ENCODE measurements at places on chromosomes 5 and 9. TPM values are rescaled to one million over a fixed set of nuclear protein-coding genes. Genes with fewer than 3 reads are reported as not detected.

DNA sequence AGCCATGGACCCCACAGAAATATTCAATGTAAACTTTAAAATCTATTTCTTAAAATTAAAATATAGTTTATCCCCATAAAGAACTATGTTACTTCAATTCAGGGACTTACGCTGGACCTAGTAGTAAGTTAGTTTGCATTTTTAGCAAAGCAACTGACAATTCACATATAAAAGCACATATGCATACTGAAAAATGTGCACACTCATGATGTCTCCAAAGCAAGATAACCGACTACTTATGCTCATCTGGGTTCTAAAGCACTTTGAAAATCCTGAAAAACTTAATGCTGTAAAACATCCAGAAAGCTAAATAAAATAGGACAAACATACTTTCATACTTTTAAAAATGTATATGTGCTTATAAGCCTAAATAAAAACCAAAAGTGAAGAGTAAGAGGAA, 264.4 kb upstream of the GAS1 start:
- H3K36me3 ChIP-seq = no peaks in the 10 kb centered on the region
- no peaks in the 10 kb centered on the region for H3K27me3 ChIP-seq
- H3K4me3 ChIP-seq = no peak overlapping the region
- H3K4me1 ChIP-seq = no peaks in the 10 kb centered on the region
- H3K27ac ChIP-seq = peak overlapping the region; percentile 46

Gene PKD2L2
- total RNA-seq = not detected

Gene TMED9
- 12.8 TPM for total RNA-seq

DNA sequence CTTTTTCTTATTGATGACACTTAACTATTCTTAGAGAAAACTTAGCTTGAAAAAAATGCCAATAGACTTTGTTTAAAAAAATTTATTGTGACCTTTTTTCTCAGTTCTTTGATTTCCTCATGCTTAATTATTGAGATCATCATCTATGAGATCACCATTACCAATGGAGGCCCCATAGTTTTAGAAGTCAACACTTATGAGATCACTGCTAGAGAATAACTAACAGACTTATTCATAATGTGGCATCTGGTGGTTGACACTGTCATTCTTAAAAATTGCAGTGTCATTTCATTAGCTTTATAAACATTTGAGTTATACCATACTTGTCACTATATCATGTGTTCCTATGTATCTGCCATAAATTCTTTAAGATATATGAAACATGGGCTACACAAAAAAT, 14.9 kb upstream of the FEM1C start:
- no peak overlapping the region for H3K27ac ChIP-seq
- DNase-seq = no peak
- H3K4me1 ChIP-seq = no peaks in the 10 kb centered on the region
- no peaks in the 10 kb centered on the region for H3K36me3 ChIP-seq
- no peak overlapping the region for H3K4me3 ChIP-seq

- H3K4me3 ChIP-seq = no peak overlapping the region
- no peak overlapping the region for H3K27ac ChIP-seq
- H3K4me1 ChIP-seq = no peaks in the 10 kb centered on the region
- no peaks in the 10 kb centered on the region for H3K27me3 ChIP-seq
- no peak for DNase-seq
Measured at GRCh38 chr9:83242066-83242465, 179.1 kb upstream of the RASEF start.

- no peaks in the 10 kb centered on the region for H3K36me3 ChIP-seq
- DNase-seq = no peak
- H3K27ac ChIP-seq = no peak overlapping the region
Measured at GRCh38 chr9:73371801-73372200, 220.1 kb downstream of the ANXA1 start.

Gene IFNA2
- not detected for total RNA-seq

GRCh38 chr5:28344836-28345433, 1306.5 kb upstream of the CDH9 start:
- H3K4me3 ChIP-seq = no peak overlapping the region
- no peaks in the 10 kb centered on the region for H3K4me1 ChIP-seq
- H3K27me3 ChIP-seq = no peaks in the 10 kb centered on the region
- no peak overlapping the region for H3K27ac ChIP-seq

Gene CDH6
- 2.1 TPM for total RNA-seq

GRCh38 chr9:69822116-69822750, 1.6 kb downstream of the CFAP95 start:
- H3K27ac ChIP-seq = no peak overlapping the region
- H3K4me3 ChIP-seq = no peak overlapping the region
- DNase-seq = no peak
- H3K27me3 ChIP-seq = no peaks in the 10 kb centered on the region
- no peaks in the 10 kb centered on the region for H3K4me1 ChIP-seq

DNA sequence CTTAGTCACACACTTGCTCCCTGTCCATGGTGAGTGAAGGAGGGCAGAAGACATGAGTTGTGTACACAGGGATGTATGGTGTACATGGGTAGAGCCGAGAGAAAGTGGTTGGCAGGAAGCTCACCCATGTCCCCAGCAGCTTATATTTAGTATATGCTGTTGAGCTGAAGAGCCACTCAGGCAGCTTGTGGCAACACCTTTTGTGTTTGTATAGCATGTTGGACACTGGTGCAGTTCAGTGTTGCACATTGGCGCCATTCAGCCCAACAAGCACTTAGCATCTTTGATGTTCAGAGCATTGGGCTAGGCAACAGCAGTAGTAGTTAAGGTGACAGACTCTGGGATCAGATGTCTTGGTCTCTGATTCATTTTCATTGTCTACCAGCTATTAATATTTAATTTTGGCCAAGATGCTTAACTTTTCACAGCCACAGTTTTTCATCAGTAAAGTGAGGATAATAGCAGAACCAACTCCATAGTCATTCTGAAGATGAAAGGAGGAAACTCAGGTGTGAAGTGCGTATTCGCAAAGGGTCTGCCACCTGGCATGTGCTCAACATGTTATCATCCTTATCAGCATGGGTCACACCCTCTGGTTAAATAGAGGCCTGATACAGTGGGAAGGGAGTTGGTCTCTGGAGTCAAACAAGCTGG, 184.8 kb downstream of the NR3C1 start:
- H3K27ac ChIP-seq = no peak overlapping the region
- H3K4me1 ChIP-seq = no peaks in the 10 kb centered on the region
- H3K4me3 ChIP-seq = no peak overlapping the region
- no peaks in the 10 kb centered on the region for H3K27me3 ChIP-seq
- H3K36me3 ChIP-seq = no peaks in the 10 kb centered on the region

GRCh38 chr5:55701462-55702103, 10.5 kb downstream of the SLC38A9 start:
- H3K27ac ChIP-seq = no peak overlapping the region
- H3K4me1 ChIP-seq = no peaks in the 10 kb centered on the region
- DNase-seq = no peak
- H3K4me3 ChIP-seq = no peak overlapping the region
- H3K27me3 ChIP-seq = no peaks in the 10 kb centered on the region
- H3K36me3 ChIP-seq = no peaks in the 10 kb centered on the region

Gene ALDH7A1
- total RNA-seq = 7.1 TPM

DNA sequence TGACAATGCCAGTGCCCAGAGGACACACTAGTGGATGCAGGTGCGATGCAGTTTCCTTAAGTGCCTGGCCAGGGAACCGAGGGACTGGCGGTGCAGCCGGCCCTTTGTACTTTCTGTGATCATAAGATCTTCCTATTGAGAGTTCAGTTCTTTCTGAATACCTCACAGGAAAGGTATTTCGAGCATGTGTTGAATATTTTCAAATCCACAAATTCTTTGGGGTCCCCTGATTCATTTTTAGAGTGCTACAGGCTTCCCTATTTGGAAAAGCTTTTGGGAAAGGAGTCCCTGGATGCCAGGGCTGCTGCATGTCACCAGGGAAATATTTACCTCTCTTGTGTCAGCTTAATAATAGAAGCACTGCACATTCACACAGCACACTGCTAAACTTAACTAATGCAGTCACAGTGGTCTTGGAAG, 281.5 kb downstream of the GADD45G start:
- H3K4me1 ChIP-seq = peaks cover 3% of the 10 kb centered on the region
- H3K27ac ChIP-seq = no peak overlapping the region
- no peak for DNase-seq
- no peaks in the 10 kb centered on the region for H3K36me3 ChIP-seq
- H3K4me3 ChIP-seq = no peak overlapping the region
- H3K27me3 ChIP-seq = no peaks in the 10 kb centered on the region

GRCh38 chr5:57441557-57441956, 41.1 kb downstream of the ACTBL2 start:
- H3K27me3 ChIP-seq = no peaks in the 10 kb centered on the region
- no peaks in the 10 kb centered on the region for H3K4me1 ChIP-seq
- H3K36me3 ChIP-seq = no peaks in the 10 kb centered on the region

Gene CRAT
- total RNA-seq = 42.4 TPM

Gene FSTL4
- 0.41 TPM for total RNA-seq

- H3K36me3 ChIP-seq = no peaks in the 10 kb centered on the region
- no peaks in the 10 kb centered on the region for H3K4me1 ChIP-seq
- H3K4me3 ChIP-seq = no peak overlapping the region
- no peak for DNase-seq
- no peak overlapping the region for H3K27ac ChIP-seq
Measured at GRCh38 chr5:116097301-116097700, 12.5 kb downstream of the COMMD10 start.

DNA sequence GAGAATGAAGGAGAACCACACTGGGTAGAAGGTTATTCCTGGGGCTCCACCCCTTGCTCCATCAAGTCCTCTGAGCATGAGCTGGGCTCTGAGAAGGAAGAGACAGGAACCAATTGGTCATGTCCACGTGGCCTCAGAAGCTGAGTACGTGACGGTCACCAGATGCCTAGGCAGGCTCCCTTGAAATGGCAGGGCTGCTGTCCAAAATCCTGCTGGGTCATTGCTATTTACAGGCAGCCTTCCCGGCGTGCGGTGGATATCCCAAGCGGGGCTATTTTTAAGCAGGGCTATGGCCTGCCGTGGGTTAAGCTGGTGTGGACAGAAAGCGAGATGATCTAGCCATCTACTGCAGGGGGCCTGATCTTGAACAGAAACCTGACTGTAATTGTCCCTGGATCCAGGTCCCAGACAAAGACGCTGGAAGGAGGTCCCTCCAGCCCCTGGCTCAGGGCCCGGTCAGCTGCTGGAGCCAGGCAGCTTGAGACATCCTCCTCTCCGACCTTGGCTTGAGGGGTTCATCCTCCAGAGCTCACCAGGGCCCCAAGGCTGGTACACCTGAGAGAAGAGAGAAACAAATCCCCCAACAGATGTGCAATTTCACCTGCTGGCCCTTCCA, 550 bp upstream of the CKMT2 start:
- H3K4me1 ChIP-seq = peaks cover 12% of the 10 kb centered on the region
- H3K4me3 ChIP-seq = peak overlapping the region; percentile 29
- DNase-seq = peak; percentile 57

Gene C5orf52
- not detected for total RNA-seq

DNA sequence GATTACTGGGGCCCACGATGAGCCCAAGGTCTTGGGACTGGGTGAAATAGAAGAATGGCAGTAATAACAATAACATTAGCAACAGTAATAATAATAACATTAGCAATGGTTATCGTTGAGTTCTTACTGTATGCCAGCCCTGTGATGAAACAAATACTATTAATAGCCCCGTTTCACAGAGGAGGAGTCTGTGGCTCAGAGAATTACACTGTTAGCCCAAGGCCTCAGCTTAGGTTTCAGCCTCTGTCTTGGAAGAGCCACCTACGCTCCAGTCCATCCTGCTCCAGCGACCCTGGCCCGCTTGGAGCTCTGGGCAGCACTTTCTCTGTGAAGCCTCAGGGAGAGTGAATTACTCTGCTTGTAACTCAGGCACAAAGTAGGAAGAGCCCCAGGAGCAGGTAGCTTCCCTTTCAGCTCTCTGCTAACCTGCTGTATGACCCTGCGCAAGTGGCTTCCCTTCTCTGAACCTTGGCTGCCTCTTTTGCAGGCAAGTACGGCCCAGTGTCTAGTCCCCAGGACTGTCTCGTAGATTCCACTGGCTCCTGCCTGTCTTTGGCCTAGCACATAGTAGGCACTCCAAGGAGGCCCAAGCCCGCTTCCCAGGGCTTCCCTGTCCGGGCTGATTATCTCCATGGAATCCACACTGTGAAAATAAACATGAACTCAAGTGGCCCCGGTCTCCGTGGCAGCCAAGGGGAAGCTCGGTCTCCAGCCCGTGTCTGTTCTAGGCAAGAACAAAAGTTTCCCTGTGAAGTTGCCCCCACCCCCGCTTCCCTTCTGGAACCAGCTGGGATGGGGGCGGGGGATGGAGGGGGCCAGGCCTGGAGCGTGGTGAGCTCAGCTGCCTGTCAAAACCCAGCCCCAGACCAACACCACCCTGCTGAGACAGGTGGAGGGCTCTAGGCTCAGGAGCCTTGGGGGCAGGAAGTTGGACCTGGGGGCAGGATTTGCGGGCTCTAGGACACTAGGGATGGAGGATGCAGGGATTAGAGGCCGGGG, 26.2 kb upstream of the LMX1B start:
- H3K4me1 ChIP-seq = no peaks in the 10 kb centered on the region
- H3K4me3 ChIP-seq = no peak overlapping the region
- H3K36me3 ChIP-seq = no peaks in the 10 kb centered on the region
- no peak for DNase-seq

Gene TMC1
- 0.90 TPM for total RNA-seq

GRCh38 chr5:180803181-180804128, 849 bp upstream of the MGAT1 start:
- H3K4me3 ChIP-seq = peak overlapping the region; percentile 99
- peak overlapping the region; percentile 99 for H3K27ac ChIP-seq
- peak; percentile 45 for DNase-seq
- no peaks in the 10 kb centered on the region for H3K36me3 ChIP-seq

Gene PRLR
- 80.6 TPM for total RNA-seq

- no peaks in the 10 kb centered on the region for H3K4me1 ChIP-seq
- H3K27ac ChIP-seq = no peak overlapping the region
- no peaks in the 10 kb centered on the region for H3K36me3 ChIP-seq
Measured at GRCh38 chr9:82191082-82191770, 202.7 kb downstream of the SPATA31D1 start.

Gene PCDHB3
- 1.0 TPM for total RNA-seq

DNA sequence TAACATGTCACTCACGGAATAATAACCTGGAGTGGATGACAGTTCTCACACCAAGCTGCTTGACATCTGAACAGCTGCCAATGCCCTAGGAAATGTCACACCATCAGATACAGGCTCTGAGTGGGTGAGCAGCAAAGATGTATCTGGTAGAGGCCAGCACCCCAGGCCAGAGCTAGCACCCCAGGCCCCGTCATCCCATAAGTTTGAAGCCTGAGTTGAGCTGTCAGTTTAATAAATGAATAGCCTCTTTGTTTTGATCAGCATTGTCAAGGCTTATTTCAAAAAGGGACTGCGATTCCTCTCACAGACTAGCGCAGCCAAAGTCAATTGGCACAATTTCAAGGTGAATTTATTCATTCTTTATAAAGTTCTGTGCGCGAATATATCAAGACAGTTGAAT, 1327.1 kb downstream of the MAT2B start:
- no peak overlapping the region for H3K4me3 ChIP-seq
- H3K4me1 ChIP-seq = no peaks in the 10 kb centered on the region
- H3K36me3 ChIP-seq = no peaks in the 10 kb centered on the region
- H3K27me3 ChIP-seq = no peaks in the 10 kb centered on the region

Measured in uterus (tissue), 4 donors.